A549 (cell line): ENCODE measurements at places on chromosomes 7 and 10.

GRCh38 chr7:27482219-27482618 lies 180.5 kb downstream of the HIBADH start:
- DNase-seq: no peak

DNA sequence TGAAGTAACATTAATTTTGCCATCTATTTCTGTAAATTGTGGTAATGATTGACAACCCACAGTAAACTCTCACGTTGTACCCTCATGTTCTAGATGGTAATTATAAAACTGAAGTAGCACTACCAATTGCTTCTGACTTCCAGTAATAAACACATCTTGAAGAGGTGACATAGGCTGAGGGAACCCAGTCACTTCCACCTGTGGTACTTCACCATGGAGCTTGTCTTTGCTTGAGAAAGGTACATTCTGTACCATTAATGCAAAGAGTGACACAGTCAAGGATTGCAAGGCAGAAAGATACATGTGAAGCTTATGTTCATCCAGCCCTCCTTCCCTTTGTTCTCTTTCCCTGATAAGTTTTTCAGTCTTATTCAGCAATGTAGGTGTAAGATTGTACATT lies 11.2 kb downstream of the CAPZA2 start:
- DNase-seq: no peak

DNA sequence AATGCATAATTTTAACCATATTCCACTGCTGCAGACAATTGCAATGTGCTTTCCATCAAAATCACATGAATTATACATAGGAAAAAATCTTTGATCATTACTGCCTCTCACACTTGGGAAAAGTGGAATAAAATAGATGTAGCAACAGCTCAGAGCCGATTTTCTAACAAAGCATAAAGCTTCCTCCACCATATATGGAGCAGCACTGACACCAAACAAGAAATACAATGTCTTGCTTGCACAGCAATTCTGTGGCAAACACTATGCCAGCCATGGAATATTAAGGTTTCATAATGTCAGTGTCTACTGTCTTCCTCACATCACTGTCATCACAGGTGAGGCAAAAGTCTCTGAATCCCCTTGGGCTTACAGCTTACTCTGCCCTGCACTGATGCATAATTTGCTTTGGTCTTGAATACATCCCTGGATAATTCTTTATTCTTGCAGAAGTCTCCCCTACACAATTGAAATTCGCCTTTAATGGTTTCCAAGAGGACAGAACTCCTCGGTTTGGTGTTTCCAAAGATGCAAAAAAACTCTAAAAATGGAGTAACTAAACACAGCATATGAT lies 198.5 kb downstream of the CACNA2D1 start:
- no peak for DNase-seq

GRCh38 chr7:81031996-81032395 lies 113.1 kb upstream of the SEMA3C start:
- DNase-seq: no peak

DNA sequence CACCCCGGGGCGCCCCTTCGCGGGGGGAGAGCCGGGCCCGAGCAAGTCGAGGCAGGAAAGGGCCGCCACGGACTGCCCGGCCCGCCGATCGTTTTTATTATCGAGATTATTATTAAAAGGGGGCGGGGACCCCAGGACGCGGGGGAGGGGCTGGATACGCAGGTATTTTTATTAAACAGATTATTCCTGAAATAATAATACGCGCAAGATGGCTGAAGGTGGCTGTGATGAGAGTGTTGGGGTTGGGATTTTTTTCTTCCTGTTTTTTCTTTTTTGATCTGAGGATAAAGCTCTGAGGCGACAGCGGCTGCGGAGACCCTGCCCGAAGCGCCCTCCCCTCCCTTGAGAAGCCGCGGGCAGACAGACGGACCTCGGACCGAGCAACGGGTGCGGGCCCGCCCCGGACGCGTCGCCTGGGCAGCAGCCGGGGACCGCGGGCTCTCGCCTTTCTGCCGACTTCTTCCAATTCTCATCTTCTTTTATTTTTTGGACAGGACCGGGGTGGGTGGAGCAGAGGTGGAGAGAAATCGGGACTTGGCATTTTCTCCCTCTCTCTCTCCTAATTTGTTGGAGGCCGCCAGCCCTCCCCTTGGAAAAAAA lies 1.4 kb upstream of the TRIM8 start:
- peak; percentile 47 for DNase-seq

- DNase-seq: no peak
Measured at GRCh38 chr7:88040694-88041093, 106.6 kb downstream of the ADAM22 start.

DNA sequence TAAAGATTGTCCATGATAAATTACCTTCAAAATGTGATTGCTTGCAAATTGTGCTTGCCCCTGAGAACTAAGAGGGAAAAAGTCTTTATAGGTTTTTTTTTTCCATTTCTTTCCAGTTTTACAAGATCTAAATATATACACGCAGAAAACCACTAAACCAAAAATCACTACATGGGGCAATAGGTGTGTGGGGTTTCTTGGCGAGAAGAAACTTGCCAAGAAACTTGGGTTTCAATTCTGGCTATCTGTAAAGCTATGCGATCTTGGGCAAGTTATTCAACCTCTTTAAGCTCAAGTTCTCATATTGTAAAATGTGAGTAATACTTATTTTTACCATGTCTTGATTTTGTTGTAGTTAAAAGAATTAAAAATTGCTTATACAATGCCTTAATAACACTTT lies 17.0 kb downstream of the CUBN start:
- no peak for DNase-seq

DNA sequence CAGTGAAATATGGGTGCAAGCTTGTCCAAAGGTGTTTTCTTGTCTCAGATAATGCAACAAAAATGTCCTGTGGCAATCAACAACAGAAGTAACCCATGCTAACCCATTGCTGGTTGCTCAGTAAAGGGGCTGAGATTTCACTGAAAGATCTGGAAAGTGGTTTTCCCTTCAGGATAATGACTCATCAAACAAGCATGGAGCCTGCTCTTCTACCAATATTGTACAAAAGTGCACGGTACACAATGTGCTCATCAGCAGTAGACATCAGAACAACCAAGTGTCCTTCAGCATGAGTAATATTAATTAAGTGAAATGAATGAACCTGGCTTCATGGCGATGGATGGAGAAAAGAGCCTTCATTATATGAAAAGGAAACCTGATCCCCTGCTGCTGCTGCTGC lies 287.1 kb upstream of the NEBL start:
- DNase-seq: no peak

DNA sequence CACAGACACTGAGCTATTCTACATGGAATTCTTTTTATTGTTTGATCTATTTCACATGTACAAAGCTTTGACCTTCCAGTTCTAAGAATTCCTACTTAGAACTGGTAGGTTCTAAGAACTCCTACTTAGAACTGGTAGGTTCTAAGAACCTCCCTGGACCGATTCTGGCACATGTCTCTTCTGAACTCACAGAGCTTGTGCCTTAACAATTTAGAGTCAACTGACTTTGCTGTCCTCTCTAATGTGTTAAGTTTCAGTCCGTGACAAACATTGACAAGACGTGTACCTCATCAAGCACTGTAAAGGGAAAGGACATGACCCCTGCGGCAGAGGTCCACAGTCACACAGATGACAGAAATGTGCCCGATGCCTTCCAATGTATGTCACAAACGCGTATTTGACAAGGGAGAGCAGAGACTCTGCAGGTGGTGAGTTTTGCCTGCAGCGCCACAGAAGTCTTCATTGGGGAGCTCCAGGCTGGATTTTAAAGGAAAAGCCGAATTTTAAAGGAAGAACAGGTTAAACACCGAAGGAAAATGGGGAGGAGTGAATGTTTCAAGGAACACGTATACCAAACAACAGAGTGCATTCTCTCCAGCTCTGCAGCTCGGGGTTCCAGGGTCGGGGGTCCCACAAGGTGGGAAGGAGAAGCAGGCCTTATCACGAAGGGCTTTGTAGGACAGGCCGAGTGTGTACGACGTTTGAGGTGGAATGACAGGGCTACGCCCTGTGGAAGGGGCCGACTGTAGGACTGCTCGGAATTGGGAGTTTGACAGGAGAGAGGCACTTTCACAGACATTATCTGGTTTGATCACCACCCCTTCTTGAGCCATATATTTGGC lies 161.1 kb upstream of the KLF14 start:
- DNase-seq: no peak

DNA sequence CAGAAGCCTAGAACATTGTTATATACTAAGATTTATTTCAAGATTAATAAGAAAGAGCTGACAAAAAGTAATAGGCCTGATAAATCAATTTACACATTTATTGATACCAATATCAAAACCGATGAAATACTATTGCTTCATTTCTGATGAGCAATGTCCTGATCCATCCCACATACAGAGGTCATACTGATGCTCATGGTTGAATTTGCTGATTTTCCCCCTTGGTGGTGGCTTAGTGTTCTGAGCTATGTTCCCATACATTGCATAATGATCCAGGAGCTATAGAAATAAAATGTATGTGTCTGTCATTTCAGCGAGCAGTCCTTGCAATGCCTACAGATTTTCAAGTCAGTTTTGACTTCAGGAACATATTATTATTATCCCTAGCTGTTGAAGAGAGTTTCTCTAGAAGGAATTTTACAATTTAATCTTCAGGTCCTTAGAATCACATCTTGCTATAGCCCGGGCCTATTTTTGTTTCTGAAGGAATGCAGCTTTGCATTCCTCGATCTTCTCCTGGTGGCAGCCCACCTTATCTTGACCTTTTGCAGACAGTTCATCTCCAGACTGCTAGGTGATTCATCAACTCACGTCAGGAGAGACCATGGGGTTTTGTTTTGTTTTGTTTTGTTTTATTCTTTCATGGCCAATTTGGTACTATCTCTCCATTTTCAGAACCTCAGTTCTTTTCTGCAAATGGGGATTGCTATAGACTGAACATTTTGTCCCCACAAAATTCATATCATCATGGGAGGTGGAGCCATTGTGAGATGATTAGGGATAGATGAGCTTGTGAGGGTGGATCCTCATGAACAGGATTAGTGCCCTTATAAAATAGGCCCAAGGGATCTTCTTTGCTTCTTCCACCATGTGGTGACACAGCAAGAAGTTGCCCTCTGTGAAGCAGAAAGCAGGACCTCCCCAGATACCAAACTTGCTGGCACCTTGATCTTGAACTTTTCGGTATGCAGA lies 465.6 kb upstream of the IGFBP3 start:
- no peak for DNase-seq

DNA sequence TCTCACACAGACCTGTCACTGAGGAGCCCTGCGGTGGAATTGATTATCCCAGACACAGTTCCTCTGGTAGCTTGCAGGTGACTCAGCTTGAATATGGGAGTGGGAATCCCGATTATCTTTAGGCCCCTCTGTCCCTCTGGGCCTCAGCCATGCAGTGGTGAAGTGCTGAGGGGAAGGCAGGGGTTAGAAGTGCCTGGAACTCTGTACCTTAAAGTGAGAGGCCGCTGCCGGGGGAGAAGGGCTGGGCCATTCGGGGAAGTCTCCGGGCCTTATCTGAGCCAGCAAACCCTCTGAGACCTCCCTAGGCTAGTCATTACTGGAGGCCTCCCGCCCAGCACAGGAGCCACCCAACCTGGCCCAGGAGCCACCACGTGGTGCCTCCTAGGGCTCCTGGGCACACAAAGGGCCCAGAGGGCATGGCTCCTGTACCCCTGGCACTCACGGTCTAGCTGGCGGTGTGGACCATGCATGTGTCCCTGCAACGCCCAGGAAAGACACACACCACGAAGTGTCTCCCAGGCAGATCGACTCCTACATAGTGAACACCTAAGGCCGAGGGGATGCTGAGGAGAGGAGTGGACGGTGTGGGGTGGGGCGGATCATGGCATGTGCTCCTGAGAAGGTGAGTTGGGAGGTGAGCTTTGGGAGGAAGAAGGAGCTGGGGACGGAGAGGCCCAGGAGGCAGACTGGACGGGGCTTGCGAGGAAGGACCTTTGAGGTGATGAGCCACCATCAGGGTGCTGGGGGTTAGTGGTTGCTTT lies 56.2 kb downstream of the HK1 start:
- no peak for DNase-seq

GRCh38 chr10:115844591-115844990 lies 428.4 kb downstream of the GFRA1 start:
- no peak for DNase-seq

DNA sequence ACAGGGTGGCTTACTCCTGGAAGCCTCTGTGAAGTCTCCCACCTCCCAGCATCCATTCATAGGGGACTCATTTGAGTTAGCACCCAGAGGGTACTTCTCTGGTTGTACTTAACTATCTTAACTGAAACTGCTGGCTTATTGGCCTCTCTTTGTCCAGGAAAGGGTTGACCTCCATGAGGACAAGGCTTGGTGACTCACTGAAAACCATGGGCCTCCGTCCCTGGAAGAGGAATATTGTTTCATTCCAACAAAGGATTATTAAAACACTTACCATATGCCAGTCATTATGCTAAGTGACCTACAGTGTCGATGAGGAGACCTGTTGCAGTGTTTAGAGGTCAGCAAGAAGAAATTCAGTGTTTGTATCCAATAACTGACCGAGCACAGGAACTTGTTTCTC lies 175.9 kb downstream of the PLPP4 start:
- DNase-seq: no peak

DNA sequence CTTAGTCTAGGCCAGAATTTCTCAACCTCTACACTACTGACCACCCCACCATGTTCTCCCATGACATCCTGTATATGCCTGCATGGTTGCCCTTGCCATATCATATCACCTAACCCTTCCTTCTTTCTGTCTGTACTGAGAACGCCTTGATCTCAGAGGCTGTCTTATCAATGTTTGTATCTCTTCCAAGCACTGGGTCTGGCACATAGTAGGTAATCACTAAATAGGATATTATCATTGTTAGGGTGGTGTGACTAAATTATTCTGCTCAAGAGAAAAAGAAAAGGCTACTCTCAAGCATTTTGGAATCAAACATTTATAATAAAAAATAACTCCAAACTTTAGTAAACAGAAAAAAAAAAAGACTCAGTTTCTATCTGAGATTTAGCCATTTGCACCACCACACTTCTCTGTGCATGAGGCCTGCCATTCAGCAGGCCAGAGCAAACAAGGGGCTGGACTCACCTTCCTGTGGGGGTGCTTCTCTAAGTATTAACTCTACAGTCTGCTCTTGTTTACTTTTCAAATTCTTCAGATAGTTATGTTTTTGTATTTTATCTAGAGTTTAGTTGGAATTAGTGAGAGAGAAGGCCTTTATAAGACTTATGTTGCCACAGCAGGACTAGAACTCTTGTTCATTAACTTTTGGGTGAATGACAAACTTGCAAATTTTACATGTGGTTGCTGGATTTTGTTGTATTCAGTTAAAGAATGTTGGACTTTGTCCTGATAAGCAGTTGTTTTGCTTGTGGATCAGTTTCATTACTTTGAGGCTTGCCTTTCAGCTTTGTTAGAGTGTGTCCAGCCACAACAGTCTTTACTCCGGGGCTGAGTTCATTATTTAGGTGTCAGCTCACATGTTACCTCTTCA lies 5.4 kb downstream of the AGBL3 start:
- peak; percentile 33 for DNase-seq

GRCh38 chr7:46812101-46812675 lies 769.7 kb downstream of the TNS3 start:
- no peak for DNase-seq

DNA sequence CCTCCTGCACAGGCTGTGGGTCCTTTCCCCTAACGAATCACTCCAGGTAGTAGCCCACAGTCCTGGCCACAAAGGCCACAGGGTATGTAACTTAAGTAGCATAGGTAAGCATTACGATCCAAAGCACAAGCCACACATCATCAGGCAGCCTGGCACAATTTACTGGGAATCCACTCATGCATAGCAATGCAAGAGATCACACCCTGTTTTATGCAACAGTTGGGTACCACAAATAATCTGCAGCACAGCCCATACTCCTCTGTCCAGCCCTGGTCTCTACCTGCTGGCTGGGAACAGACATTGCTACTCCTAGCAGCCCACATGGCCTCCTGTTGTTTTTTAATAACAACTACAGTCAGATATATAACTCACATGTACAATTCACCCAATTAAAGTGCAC lies 34.3 kb downstream of the SRPK2 start:
- DNase-seq: no peak

- DNase-seq: peak; percentile 85
Measured at GRCh38 chr10:30534465-30535144, 94.9 kb downstream of the LYZL2 start.
